Astrocyte of the spinal cord (primary cell): ENCODE measurements at places on chromosomes 1 and 21.

DNA sequence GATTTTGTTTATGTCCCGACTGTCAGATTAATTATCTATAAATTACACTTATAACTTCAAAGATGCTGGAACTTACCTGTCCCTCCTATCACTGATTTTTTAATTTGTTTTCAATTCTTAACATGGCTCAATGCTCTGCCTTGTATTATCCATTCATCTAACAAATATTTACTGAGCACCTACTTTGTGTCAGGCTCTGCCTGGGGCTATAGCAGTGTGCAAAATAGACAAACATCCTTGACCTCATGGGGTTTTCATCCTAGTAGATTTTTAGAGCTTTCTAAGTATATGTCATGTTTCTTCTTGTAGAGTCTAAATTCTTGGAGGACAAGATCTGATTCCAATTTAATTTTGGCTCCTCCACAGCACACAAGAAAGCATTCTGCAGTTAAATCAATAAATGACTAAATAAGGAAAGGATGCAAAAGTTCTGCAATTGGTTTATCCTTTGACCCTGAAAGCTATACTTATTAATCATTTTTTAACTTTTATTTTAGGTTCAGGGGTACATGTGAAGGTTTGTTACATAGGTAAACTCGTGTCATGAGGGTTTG, 10.8 kb upstream of the SMYD2 start:
- peak; percentile 22 for DNase-seq

DNA sequence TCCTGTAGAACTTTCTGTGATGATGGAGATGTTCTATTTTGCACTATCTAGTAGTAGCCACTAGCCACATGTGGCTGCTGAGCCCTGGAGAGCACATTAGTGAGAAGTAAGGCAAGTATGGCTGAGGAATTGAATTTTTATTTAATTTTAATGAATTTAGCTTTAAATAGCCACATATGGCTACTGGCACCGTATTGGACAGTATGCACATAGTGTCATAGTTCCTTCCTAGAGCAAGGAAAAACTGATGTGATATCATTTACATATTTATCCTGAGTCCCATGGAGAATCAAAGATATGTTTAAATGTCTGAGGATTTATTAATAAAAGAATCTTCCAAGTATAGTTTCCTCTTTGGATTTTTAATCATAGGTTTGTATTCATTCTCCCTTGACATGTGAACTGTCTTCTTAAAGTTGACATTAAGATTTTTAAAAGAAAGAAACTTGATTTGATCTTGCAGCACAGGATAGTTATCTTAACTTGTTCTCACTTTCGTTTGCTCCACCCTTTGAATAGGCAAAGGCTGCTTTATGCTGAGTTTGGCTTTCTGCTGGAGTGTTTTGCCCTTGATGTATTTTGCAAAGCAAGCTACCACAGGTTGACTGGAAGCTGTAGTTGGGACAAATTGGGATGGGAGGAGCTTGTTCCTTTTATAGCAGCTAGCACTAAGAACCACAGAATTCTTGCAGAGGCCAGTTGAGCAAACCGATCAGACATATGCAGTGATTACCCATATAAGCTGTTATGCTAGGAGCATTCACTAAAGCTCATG, 129.7 kb downstream of the VPS13D start:
- DNase-seq: no peak

DNA sequence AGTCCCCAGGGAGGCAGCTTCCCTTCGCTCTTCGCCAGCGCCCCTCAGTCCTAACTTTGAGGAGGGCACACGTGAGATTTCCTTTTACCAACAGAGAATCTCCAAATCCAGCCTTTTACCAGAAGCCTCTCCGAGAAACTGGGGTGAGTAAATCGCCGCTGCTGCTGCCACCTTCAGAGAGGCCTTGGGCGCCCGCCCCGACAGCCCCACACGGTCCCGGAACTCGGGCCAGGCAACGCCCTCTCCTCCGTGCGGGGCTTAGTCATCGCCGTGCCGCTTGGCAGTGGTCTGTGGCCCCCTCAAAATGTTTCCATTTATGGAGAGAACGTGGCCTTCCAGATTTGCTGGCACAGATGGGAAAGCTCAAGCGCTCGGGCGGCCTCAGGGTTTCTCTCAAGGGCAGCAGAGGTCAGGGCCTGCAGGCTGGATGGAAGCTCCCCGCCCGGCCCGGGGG, 41.4 kb upstream of the COL6A2 start:
- peak; percentile 82 for DNase-seq

- peak; percentile 29 for DNase-seq
Observed at GRCh38 chr1:41681331-41682098, 197.0 kb upstream of the EDN2 start.

- no peak for DNase-seq
Observed at GRCh38 chr1:34784751-34785221, 3.8 kb downstream of the GJB3 start.

DNA sequence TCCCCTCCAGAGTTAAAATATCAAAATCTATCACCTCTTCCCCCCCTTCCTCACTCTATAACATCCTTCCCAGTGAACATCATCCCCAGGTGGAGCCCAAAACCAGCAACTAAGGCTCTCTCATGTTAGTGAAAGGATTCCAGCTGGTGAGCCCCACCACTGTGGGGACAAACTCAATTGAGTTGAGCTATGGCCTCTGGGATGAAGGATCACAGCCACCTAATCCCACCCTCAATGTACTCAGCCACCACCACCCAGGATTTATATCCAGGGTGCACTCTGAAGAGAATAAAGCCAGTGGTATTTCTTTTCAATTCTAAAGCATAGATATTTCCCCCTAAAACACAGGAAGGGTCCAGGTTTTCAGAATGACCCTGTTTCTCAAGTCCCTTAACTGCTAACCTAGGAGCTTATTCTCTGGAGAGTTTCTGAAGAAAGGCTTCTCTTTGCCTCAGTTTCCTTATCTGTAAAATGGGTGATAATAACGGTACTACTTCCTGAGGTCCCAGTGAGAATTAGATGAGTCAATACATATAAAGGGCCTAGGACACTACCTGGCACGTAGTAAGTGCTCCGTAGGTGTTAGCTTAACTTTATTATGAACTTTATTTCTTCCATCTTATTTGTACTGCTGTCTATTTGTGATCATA, 15.6 kb upstream of the BOLA1 start:
- DNase-seq: no peak

- DNase-seq: peak; percentile 74
Observed at GRCh38 chr1:116334015-116334547, 39.0 kb upstream of the ATP1A1 start.

GRCh38 chr1:221806984-221807383, 65.1 kb upstream of the DUSP10 start:
- DNase-seq: no peak

- no peak for DNase-seq
Observed at GRCh38 chr1:4603295-4604110, 50.9 kb upstream of the AJAP1 start.

- DNase-seq: no peak
Observed at GRCh38 chr21:20270365-20271055, 727.7 kb upstream of the NCAM2 start.

- DNase-seq: no peak
Observed at GRCh38 chr1:235563513-235564061, 59.3 kb upstream of the B3GALNT2 start.

DNA sequence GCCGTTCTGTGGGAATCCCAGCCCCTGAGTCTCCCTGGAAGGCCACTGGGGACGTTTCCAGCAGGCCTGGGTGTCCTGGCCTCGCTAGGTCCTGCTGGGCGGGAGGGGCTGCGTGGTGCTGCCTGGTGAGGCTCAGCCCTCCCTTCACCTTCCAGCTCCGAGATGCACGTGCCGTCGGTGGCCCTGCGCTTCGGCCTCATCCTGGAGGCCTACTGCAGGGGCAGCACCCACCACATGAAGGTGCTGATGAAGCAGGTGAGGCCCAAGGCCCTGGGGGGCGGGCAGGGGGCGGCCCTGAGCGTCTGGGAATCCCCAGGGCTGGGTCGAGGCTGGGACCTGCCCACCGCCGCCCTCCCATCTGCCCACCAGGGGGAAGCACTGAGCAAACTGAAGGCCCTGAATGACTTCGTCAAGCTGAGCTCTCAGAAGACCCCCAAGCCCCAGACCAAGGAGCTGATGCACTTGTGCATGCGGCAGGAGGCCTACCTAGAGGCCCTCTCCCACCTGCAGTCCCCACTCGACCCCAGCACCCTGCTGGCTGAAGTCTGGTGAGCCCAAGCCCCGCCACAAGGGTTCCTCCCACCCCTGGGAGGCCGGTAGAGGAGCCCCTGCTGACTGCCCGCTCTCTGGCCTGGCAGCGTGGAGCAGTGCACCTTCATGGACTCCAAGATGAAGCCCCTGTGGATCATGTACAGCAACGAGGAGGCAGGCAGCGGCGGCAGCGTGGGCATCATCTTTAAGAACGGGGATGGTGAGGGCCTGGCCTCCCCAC, 70.3 kb downstream of the PIK3CD start:
- DNase-seq: no peak

DNA sequence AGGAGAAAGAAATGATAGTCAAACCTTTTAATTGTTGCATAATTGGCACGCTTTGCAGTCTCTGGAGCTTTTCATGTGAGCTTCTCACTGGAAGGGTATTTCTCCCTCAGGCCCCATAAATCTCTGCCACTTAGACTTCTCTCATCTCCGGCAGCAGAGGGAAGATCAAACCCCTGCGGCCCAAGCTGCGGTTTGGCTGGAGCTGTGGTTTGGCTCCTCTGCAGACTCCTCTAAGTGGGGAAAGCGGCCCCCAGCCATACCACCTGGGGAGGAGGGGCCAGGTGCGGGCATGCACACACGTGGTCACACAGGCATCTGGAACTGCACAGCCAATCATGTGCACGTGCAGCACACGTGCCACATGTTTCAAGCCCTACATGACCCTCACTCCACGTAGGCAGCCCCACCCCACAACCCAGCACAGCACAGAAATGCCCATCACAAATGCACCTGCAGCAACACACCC, 58.3 kb downstream of the UBE2T start:
- peak; percentile 89 for DNase-seq

- DNase-seq: no peak
Observed at GRCh38 chr1:162360237-162360873, 16.3 kb downstream of the SPATA46 start.

DNA sequence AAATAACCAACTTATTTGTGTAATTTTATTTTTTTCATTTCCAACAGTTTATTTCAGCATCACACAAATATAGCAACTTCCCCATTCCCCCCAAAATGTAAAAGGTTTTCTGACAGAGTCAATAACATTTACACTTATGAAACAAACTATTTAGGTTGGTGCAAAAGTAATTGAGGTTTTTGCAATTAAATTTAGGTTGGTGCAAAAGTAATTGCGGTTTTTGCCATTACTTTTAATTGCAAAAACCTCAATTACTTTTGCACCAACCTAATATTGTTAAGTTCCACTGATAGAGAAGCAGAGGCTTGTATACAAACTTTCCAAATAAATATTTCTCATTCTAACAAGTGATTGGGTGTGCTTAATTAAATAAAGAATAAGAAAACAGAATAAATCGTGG, 270.9 kb upstream of the DUSP10 start:
- DNase-seq: no peak

- DNase-seq: peak; percentile 93
Observed at GRCh38 chr1:170162459-170163246, 16.9 kb downstream of the NTMT2 start.

DNA sequence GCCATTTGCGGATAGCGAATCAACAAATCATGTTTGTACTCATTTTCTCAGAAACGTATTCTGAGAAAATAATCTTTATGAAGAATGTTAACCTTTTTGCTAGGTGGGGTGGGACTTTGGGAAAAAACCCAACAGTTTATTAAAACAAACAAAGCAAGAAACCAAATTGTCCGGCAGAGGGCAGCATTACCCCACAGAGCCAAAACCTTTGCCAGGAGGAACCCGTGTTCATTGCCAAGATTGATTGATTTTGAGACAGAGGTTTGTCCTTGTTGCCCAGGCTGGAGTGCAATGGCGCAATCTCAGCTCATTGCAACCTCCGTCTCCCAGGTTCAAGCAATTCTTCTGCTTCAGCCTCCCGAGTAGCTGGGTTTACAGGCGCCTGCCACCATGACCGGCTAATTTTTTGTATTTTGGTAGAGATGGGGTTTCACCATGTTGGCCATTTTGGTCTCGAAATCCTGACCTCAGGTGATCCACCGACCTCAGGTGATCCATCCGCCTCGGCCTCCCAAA, 70.8 kb upstream of the RHOU start:
- DNase-seq: peak; percentile 59

DNA sequence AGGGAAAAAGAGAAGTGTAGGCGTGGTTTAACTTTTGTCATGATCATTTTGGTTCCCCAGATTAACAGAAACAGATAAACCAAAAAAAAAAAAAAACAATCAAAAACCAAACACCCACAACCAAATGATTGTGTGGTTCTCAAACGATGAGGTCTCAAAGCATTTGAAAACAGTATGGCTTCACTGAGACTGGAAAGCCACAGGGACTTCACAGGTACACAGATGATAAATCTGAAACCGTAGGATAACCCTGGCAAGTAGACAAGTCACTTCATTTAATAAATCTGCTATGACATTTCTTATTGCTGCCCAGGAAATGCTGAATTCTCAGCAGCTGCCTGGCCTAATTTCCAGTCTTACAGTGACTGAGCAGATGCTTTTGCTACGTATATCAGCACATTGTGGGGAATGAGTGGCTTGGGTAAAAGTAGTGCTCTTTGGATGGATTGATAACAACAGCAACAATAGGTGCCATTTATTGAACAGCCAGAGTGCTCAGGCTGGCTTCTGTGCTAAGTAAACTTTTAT, 6.1 kb downstream of the ST6GALNAC3 start:
- DNase-seq: no peak

- DNase-seq: no peak
Observed at GRCh38 chr1:37399830-37400464, 74.4 kb upstream of the ZC3H12A start.

GRCh38 chr21:38804789-38805327, 871 bp upstream of the ETS2 start:
- DNase-seq: peak; percentile 61

DNA sequence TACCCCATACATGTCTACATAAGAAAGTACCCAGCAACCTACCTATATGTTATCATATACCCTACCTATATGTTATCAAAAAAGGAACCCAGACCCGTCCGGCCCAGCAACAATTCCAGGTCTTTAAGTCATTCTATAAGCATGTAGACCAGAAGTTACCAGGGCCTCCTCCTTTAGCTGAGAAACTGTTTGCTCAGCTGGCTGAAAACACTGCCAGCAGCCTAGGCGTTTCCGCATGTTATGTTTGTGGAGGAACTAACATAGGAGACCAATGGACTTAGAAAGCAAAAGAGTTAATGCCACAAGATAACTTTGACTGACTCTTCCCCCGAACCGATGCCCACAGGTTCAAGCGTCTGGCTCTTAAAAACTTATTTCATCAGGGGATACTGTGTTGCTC, 7.1 kb upstream of the ZNF678 start:
- no peak for DNase-seq

DNA sequence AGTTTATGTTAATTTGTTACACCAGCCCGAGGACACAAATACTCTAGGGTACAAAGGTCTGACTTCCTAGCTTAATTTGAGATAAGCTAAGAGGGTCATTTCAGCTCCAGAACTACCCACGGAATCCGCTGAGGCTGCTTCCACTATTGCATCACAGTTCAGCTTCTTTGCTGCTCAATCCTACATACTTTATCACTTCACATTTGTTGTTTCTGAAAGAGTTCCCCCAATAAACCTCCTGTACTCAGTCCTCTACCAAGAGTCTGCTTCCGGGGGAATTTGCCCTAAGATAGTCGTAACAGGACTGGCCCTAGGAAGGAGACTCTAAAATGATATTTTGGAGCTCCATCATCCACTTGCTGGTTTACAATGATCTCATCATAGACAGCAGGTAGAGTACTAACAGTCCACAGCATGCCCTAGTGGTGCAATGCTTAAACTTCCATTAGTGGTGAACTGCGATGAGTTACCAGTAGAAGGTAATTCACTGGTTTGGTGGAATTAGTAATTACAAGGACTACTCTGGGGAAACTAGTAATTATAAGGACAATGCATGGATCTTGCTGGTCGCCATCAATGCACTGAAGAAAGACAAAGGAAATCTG, 229.3 kb downstream of the USH2A start:
- no peak for DNase-seq
